ENCODE measurements at places on chromosomes 3 and 15. TPM values are rescaled to one million over a fixed set of nuclear protein-coding genes. Genes with fewer than 3 reads are reported as not detected.

IL17RD gene
- total RNA-seq, result 1.1 TPM

KCNMB3 gene
- 2.5 TPM for total RNA-seq

TM4SF18 gene
- 13.4 TPM for total RNA-seq

KY gene
- total RNA-seq, result 0.29 TPM

LDHAL6B gene
- total RNA-seq, result not detected

SUSD5 gene
- total RNA-seq, result 1.1 TPM

KLHL40 gene
- not detected for total RNA-seq

ISLR2 gene
- 4.0 TPM for total RNA-seq

GPR176 gene
- total RNA-seq, result 4.6 TPM

TIMP4 gene
- total RNA-seq, result 6.9 TPM

ZCWPW2 gene
- total RNA-seq, result 0.96 TPM

AQP9 gene
- total RNA-seq, result 46.9 TPM

TNFAIP8L3 gene
- 10.9 TPM for total RNA-seq

CCR1 gene
- 40.9 TPM for total RNA-seq

ARL14 gene
- not detected for total RNA-seq

DNA sequence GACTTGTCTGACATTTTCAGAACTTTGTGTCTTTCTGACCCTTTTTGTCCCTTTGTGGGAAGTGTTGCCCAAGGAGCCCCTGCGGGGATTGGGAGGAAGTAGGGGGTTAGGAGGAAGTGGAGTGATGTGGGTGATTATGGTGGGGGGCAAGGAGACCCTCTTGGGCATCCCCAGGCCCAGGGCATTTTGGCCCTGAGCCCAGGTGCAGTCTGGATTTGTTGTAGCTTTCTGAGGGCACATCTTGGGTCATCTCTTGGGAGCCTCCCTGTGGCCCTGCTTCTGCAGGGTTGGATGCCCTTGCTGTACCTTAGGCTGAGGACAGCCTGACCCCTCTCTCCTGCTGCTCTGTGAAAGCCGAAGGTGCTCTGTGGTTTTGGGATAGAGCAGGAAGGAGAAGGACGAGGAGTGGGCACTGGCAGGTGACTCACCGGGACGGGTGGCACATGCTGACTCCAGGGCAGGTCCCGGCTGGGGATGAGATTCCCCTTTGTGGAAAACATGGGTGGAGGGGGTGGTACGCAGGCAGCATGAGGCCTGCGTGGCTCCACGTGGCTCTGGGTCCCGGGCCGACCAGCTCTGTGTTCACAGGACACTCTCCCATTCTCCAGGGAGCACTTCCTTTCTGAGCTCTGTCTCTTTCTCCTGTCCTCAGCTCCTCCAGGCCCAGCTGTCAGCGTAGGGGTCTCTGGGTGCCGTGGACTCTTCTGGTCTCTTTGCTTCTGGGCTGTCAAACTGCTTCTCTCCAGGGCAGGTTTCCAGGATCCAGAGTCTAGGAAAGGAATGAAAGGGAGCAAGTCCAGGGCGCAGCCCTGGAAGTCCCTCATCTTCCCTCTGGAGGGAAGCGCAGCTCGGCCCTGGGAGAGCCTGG is 11.8 kb downstream of the CD276 start:
- DNase-seq, result peak; percentile 56

DNA sequence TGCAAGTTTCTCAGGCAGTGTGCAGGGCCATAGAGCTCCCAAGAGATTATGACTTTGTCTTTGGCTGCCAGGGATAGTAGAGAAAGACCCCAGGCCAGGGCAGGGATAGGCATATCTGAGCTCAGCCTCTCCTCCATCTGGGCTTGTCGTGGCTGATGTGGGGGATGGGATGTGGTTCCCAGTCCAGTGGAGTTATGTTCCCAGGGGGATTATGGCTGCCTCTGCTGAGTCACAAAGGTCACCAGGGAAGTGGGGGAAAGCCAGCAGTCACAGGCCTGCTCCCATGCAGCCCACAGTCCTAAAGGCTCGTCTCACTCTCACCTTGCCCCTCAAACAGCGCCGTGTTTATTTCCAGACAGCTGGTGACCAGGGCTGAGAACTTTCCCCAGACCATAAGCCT is 354.9 kb downstream of the SI start:
- peak; percentile 40 for DNase-seq

GRCh38 chr3:134419214-134419959 is 45.1 kb upstream of the AMOTL2 start:
- DNase-seq, result no peak

- DNase-seq, result no peak
These were observed 68.9 kb downstream of the EPHB1 start for GRCh38 chr3:134863915-134864314.

DNA sequence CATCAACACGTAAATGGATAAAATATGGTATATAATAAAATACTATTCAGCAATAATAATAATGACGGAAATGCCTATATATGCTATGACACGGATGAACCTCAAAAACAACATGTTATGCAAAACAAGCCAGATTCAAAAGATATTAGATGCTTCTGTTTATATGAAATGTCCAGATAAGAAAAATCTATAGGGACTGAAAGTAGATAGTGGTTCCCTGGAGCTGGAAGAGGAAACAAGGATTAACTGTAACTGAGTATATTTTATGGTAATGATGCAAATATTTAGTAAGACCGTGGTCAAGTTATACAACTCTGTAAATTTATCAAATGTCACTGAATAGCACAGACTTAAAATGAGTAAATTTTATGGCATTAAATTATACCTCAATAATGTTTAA is 25.8 kb upstream of the WDR49 start:
- no peak for DNase-seq

DNA sequence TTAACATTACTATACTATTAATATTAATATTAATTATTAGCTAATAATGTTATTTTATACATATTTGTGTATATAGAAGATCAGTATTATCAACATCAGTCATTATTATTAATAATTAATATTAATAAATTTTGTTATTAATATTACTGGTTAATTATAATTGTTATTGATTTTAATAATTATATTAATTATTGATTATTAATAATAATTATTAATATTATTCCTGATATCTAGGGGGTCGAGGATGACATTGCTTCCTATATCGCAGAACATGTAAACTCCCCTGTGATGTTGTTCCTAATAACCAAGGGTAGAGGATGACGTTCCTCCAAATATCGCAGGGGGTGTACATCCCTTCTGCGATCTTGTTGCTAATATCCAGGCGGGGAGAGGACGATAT is 17.3 kb upstream of the BMF start:
- no peak for DNase-seq

DNA sequence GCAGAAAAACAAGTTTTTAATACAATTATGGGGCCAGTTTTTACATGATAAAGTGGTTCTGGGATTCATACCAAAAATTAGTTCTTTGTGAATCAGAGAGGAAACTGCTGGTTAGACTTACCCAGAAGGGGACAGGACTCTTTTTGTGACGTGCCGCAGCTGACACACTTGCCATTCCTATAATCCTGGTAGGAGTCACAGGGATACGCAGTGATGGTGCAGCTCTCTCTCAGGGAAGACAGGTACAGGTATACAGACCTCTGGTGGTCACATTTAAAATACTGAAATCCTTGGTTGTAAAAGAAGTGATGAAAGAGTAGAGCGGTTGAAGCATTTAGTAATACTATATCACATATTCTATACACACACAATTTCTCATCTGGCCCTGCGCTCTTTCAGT is 20.2 kb upstream of the TMEM41A start:
- no peak for DNase-seq

DNA sequence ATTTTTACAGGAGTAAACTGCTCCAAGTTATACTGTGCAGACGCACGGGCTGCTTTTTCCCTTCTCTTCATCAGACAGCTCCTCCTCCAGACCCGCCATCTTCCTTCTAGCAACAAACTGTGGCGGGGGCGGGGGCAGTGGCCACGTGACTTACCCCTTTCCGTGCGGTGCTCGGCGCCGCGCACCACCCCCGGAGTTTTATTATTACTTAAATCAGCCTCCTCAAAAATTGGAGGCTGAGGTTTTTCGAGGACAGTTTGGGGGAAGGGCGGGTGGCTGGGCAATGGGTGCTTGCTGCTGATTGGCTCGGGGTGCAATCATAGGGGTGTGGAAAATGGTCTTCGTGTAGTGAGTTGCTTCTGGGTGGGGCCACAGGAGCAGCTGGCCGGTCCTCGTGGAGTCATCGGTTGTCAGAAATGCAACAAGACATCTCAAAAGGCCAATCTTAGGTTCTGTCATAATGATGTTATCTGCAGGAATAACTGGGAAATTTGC is 77.1 kb upstream of the MFGE8 start:
- DNase-seq, result no peak

- peak; percentile 54 for DNase-seq
These were observed 15.3 kb downstream of the HDAC11 start for GRCh38 chr3:13495351-13495813.

GRCh38 chr3:144556392-144556791 is 584.8 kb downstream of the DIPK2A start:
- no peak for DNase-seq

- DNase-seq, result no peak
These were observed 31.4 kb downstream of the MKRN2 start for GRCh38 chr3:12588039-12589009.

DNA sequence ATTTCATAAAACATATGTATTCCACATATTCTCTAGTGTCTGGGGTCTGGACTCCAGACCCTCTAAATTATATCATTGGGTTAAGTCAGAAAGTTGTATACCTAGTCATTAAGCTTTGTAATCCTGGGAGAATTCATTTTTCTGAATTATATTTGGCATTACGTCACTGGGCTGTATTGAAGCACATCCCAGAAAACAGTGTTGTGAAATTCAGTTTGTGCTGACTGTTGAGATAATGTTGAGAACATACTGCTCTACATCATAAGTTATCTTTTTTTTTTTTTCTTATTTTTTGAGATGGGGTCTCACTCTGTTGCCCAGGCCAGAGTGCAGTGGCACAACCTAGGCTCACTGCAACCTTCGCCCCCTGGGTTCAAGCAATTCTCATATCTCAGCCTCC is 153.1 kb upstream of the STT3B start:
- DNase-seq, result no peak

DNA sequence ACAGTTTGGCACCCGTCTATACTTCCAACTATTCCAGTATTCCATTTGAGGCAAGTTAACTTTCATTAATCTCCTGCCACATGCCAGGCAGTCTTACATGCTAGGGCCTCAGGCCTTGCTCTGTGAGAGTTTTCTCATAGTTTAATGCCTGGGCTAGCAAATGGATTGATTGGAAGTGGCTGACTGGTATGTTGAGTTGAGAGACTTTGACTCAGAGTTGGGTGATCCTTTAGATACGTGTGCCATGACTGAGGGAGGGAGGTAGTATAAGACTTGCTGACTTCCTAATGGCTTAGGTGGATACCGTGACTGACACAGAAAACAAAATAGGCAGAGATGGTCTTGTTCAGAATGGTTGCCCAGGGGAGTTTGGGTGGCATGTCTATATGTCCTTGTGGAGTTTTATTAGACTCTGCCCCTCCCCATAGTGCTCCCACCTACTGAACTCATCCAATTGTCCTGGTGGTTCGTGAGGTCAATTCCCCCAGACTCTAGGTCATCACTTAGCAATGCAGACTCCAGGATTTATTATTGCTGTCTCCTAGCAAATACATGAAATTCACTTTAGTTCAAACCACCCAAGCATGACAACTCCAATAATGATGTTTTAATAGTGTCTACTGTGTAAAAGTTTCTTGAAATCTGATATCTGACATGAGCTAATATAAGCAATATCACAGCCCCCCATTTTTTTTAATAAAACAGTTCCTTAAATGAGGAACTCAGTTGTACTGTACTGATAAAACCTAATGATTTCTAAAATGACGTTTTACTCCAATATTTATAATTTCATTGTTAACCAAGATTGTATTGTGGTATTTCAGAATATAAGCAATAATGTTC is 413.9 kb upstream of the MDFIC2 start:
- no peak for DNase-seq

- no peak for DNase-seq
These were observed 303.8 kb downstream of the CLSTN2 start for GRCh38 chr3:140238646-140239314.

- DNase-seq, result no peak
These were observed 16.3 kb upstream of the TSPAN3 start for GRCh38 chr15:77087213-77087612.

DNA sequence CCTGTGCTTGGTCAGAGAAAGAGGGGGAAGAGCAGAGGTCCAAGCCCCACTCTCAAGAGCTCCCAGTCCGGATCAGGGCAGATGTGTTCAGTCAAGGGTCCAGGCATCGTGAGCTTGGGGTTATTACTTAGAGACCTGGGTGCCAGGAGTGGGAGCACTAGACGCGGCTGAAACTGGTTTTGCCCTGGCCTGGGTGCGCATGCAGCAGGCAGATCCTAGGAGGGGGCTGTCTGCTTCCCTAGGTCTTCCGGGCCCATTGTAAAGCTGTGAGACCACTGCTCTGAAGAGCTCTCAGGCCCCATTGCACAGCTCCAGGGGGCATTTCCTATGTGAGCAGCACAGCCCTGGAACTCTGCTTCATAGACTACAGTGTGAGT is 204.9 kb upstream of the LINGO1 start:
- DNase-seq, result peak; percentile 35

- no peak for DNase-seq
These were observed 102.8 kb downstream of the FRMD5 start for GRCh38 chr15:44092221-44092620.

DNA sequence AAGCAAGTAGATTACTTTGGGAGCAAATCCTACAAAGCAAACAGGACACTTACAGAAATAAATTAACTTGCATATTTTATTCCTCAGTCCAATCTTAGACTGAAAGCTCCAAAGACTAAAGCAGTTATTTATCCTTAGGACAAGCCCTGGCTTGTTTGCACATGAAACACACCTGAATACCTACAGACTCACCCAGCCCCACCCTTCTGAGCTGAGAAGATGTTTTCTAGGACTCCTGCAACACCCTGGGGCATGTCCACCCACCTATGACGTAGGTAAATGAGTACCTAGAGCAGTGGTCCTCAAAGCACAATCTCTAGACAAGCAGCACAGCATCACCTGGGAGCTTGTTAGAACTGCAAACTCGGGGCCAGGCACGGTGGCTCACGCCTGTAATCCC is 80.8 kb downstream of the ANXA2 start:
- no peak for DNase-seq

- DNase-seq, result no peak
These were observed 39.6 kb downstream of the DNASE1L3 start for GRCh38 chr3:58171126-58171525.

- DNase-seq, result no peak
These were observed 48.1 kb downstream of the RAP2B start for GRCh38 chr3:153210146-153210545.

DNA sequence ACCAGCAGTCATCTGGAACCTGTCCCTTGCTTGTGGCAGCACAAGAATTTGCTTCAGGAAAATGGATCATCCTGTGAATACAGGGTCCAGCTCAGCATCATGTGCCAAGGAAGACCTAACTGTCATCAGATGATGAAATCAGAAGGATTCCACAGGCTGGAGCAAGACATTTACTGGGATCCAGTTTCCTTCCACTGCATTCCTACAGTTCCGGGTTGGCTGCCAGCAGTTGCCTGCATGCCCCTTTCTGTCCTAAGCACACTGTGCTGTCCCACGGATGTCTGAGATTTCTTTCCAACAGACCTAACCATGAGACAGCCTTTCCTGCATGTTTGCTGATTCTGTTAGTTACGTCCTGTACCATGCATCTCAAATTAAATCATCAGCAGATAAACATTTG is 140.7 kb downstream of the IMPG2 start:
- DNase-seq, result no peak
